Kidney (tissue), 22 donors: ENCODE measurements at places on chromosomes 1 and 21. TPM values are rescaled to one million over a fixed set of nuclear protein-coding genes. Genes with fewer than 3 reads are reported as not detected.

GRCh38 chr21:45726438-45726837 is 82.9 kb downstream of the PCBP3 start:
- H3K4me3 ChIP-seq = no peak overlapping the region
- DNase-seq = no peak
- no peaks in the 10 kb centered on the region for H3K27me3 ChIP-seq
- H3K27ac ChIP-seq = no peak overlapping the region
- H3K4me1 ChIP-seq = no peaks in the 10 kb centered on the region

GRCh38 chr1:163440090-163440489 is 118.3 kb downstream of the NUF2 start:
- no peaks in the 10 kb centered on the region for H3K4me1 ChIP-seq
- DNase-seq = peak; percentile 69
- no peaks in the 10 kb centered on the region for H3K36me3 ChIP-seq

- H3K4me1 ChIP-seq = no peaks in the 10 kb centered on the region
- H3K36me3 ChIP-seq = no peaks in the 10 kb centered on the region
- no peaks in the 10 kb centered on the region for H3K27me3 ChIP-seq
- H3K27ac ChIP-seq = no peak overlapping the region
- H3K4me3 ChIP-seq = no peak overlapping the region
These were observed 70.5 kb upstream of the CTTNBP2NL start for GRCh38 chr1:112325504-112325903.

GRCh38 chr1:207321790-207322645 is 540 bp downstream of the CD55 start:
- peak; percentile 55 for DNase-seq
- no peaks in the 10 kb centered on the region for H3K4me1 ChIP-seq
- H3K27ac ChIP-seq = peak overlapping the region; percentile 95

The C1orf146 gene
- polyA plus RNA-seq = not detected
